A673 (cell line): ENCODE measurements at places on chromosomes 13 and 19. TPM values are rescaled to one million over a fixed set of nuclear protein-coding genes. Genes with fewer than 3 reads are reported as not detected.

CLC gene
- not detected in 2 replicates for total RNA-seq

URAD gene
- not detected in 2 replicates for total RNA-seq

OR7D2 gene
- not detected in 2 replicates for total RNA-seq

ELSPBP1 gene
- total RNA-seq = 0.47 and 1.0 TPM in 2 replicates

TLE2 gene
- 10.8 and 18.3 TPM in 2 replicates for total RNA-seq

BIVM gene
- total RNA-seq = 19.5 and 21.9 TPM in 2 replicates

ZNF285 gene
- total RNA-seq = 3.0 and 3.9 TPM in 2 replicates

ZNF224 gene
- 20.4 and 23.8 TPM in 2 replicates for total RNA-seq

PPM1N gene
- 0.80 and 1.6 TPM in 2 replicates for total RNA-seq

MARK4 gene
- 44.0 and 46.4 TPM in 2 replicates for total RNA-seq

PDS5B gene
- 94.7 and 95.5 TPM in 2 replicates for total RNA-seq

PRMT1 gene
- total RNA-seq = 523 and 536 TPM in 2 replicates

ECSIT gene
- 64.7 and 74.8 TPM in 2 replicates for total RNA-seq

GFY gene
- total RNA-seq = not detected in 2 replicates

CDC42EP5 gene
- total RNA-seq = 111 and 119 TPM in 2 replicates

CELF5 gene
- total RNA-seq = 3.1 and 3.7 TPM in 2 replicates

ZNF865 gene
- 16.1 and 17.1 TPM in 2 replicates for total RNA-seq

CDX2 gene
- total RNA-seq = not detected in 2 replicates

TNNT1 gene
- 37.6 and 54.3 TPM in 2 replicates for total RNA-seq

ZNF613 gene
- 5.3 and 7.7 TPM in 2 replicates for total RNA-seq
